ENCODE measurements at places on chromosomes 6 and 20. TPM values are rescaled to one million over a fixed set of nuclear protein-coding genes. Genes with fewer than 3 reads are reported as not detected.

The KIAA1755 gene
- total RNA-seq = not detected

The SLC17A2 gene
- not detected for total RNA-seq

The ATAT1 gene
- 11.0 TPM for total RNA-seq

The C20orf144 gene
- total RNA-seq = 0.27 TPM

DNA sequence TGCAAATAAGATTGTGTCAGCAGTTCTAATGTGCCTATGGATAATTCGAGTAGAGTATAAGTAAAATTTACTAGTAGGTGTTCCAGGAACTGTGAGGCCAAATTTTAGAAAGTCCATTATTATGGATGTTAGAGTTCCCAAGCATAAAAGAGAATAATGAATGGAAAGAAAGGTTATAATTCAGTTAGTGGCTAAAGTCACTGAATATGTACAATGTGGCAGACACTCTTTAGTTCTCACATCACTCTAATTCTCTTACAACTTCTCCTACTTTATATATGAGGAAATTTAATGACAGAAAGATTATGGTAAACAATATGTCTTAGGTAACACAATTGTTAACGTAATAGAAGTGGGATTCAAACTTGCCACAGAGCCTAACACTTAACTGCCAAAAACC is 75.3 kb downstream of the EYS start:
- no peak for DNase-seq

DNA sequence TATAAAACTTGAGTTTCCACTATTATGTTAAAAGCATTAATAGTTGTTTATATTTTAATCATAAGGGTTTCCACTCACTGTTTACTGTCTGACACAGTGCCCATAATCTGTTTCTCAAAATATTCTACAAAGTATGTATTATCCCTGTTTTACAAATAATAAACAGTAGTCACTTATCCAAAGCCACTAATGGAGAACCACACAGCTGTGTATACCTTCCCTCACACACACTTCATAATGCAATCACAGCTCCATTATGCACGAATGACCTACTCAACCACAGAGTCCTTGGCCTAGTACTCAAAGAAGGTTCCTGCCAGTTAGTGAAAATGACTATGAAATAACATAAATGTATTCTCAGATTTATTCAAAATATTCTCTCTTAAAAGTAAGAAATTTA is 103.1 kb downstream of the EPB41L2 start:
- DNase-seq = no peak

DNA sequence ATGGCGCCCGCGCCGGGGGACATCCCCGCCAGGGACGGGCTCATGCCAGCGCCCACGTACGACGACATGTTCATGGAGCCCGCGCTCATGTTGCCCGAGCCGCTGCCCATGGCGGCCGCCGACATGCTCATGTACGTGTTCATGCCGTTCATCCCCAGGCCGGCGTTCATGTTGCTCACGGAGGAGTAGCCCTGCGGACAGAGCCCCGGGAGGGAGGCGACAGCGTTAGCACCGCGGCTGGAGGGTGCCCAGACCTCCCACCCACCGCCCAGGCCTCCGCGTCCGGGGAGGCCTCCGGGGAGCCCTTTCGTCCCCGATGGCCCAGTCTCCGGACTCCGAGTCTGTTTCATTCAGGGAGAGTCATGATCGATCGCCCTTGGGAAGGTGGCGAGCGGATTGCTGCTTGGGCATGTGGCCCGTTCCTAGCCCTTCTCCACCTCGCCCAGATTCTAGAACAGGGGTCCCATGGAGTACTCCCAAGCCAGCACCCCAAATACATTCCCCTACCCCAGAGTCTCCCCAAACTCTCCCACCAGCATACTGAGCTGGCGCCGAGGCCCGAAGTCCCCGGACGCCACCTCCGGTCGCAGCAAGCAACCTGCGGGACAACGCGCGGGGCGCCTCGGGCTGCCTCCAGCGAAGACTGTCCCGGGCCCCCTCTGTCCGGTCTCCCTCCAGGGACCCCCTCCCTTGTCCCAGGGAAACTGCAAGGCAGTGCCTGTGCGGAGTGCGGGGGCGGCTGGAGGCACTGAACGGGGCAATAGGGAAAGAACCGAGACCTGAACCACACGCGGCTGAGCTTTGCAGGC is 1.2 kb downstream of the FOXA2 start:
- no peak for DNase-seq

DNA sequence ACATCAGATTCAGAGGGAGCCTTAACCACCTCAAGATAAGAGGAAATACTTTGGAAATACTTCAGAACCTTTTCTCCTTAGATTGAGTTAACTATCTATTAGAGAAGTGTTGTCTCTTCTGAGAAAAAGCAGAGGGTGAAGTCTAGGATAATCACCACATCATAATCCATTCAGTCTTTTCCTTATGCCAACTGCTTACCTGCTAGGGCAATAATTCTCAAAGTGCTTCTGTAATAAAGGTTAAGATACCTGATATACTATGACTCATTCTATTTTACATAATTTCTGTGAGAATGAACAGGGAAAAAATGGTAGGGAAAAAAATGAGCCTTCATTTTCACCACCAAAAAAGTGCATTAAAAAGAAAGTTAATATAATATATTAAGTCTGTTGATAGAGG is 70.1 kb upstream of the LOC128125822 start:
- no peak for DNase-seq

GRCh38 chr6:83031689-83032088 is 34.0 kb downstream of the UBE3D start:
- DNase-seq = no peak

- DNase-seq = no peak
These were observed 12.8 kb upstream of the ZNFX1 start for GRCh38 chr20:49290608-49291191.

- no peak for DNase-seq
These were observed 151.2 kb downstream of the GRM4 start for GRCh38 chr6:33994472-33995308.

GRCh38 chr6:111427341-111428116 is 55.5 kb downstream of the REV3L start:
- DNase-seq = no peak

DNA sequence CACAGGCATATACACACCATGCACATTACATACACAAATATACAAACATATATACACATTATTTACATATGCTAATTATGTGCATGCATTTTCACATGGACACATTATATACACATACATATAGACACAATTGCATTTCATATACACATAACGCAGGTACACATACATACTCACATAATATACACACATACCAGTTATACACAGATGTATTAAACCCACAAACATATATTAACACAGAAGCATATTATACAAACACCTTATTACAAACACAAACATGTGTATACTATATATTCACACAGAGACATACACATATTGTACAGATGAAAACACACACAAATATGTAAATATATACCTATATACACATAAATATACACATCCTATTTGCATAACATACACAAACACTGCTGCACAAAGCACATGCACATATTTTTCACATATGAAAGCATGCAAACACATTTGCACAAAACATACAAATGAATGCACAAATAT is 140.2 kb downstream of the VEGFA start:
- DNase-seq = no peak

Measured in hematopoietic multipotent progenitor cell (in vitro differentiated cells).